ENCODE measurements at places on chromosomes 11 and 22.
A peak's percentile ranks its signal among the peaks of the same experiment; 100 is the strongest.

GRCh38 chr11:79375818-79376550 lies 64.8 kb downstream of the TENM4 start:
- no peak for DNase-seq

GRCh38 chr11:121699801-121700200 lies 247.0 kb upstream of the SORL1-AS1 start:
- DNase-seq = no peak

DNA sequence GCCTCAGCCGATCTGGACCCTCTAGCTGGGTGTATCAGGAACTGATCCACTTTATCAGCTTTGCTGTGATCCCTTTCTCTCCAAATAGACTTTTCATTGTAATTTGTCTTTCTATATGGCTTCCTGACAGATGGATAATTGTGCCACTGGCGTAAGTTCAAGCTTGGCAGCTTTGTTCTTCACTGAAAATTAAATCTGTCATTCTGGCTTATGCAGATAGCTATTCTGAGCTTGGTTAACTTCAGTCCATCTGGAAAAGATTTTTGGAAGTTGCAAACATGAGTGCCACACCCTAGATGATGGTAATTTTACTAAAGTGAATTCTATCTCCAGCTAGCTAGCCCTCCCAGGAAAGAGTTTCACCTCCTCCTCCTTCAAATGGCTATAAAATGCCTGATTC lies 8.1 kb downstream of the OR5A2 start:
- DNase-seq = no peak

DNA sequence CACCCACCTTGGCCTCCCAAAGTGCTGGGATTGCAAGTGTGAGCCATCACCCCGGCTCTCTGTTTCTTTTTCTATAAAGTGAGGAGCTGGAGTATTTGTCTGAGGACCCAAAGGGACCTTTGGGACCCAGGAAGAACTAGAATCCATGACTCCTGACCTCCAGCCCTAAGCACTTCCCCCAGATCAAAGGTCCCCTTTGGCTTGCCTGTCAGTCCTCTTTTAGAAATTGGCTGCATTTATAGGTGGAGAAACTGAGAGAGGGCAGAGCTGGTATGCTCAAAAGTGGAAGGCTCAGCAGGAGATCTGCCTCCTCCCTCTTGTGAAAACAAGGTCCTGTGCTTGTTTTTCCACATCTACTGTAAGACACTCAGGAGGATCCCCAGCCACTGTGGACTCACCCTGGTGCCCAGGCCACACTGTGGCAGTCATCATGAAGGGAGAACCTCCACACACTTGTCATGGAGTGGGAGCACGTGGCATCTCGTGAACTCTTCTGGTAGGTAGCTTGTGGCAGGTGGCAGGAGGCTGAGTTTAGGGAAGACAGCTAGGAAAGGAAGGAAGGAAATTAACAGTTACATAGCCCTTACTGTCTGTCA lies 12.4 kb upstream of the PLEKHA7 start:
- no peak for DNase-seq

- DNase-seq = peak; percentile 88
These were observed at the start of gene ZNF215 for GRCh38 chr11:6926208-6927029. Gene ZNF215 (plus strand): TSS chr11:6926426. CDS start chr11:6932273, 5,847 bp downstream.

GRCh38 chr11:86517557-86517956 lies 142.9 kb downstream of the CCDC81 start:
- no peak for DNase-seq

DNA sequence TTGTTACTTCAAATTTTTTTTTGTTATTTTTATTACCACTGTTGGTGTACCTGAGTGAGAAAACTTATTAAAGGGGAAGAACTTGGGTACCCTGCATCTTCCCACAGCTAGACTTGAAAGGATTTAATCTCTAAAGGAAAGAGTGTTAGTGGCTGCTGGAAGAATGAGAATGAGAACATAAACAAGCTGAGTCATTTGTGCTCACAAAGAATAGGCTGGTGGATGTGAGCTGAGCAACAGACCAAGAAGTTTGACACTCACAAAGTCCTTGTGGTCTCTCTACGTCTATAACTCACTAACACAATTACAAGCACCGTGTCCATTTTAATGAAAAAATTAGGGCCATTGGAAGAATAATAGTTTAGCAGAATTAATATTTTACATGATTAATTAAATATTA lies 217.6 kb upstream of the ANO5 start:
- no peak for DNase-seq

DNA sequence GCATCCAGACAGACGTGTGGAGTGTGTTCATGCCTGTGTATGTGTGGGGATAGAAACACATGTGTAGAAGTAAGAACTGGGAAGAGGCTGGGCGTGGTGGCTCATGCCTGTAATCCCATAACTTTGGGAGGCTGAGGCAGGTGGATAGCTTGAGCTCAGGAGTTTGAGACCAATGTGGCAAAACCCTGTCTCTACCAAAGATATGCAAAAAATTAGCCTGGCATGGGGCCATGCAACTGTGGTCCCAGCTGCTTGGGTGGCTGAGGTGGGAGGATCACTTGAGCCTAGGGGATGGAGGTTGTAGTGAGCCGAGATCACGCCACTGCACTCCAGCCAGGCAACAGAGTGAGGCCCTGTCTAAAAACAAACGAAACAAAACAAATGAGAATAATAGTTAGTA lies 1166.6 kb downstream of the TBC1D22A start:
- peak; percentile 23 for DNase-seq

DNA sequence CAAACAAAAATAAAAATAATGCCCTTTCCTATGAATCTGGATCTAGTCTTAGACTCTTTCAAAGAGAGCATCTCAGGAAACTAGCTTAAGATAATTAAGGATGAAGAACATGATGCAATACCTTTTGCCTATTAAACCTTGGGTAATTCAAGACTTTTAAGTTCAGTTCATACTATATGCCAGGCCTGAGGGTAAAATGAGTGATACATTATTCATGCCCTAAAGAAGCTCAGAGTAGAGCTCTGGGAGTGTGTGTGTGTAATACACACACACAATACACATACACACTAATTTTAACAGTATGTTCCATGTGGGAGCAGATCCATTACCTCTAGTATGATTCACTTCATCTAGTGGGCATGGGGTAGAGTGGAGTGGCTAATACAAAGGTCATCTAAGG lies 651.4 kb upstream of the CHORDC1 start:
- DNase-seq = no peak

GRCh38 chr11:72817966-72818365 lies 3.8 kb downstream of the ATG16L2 start:
- DNase-seq = no peak

DNA sequence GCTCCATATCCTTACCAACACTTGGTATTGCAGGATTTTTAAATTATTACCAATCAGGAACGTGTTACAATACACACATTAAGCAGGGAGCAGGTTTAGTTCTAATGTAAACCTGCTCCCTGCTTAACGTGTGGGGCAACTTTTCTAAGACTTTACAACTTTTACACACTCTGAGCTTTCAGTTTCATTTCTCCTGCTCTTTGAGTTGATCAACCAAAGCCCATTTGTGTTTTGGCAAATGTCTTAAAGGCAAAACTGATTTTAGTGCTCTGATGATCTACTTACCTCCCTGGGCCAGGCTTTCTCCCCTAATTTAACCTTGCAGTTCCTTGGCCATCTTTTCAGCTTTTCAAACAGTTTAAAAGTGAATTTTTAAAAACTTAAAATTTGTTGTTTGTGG lies 70.9 kb downstream of the ZBTB44 start:
- DNase-seq = no peak

GRCh38 chr11:130999992-131000770 lies 83.9 kb upstream of the SNX19 start:
- no peak for DNase-seq

- no peak for DNase-seq
These were observed 8.9 kb upstream of the UCP2 start for GRCh38 chr11:73991471-73992006.

GRCh38 chr11:66619080-66619554 lies 2.7 kb downstream of the RBM14 start:
- no peak for DNase-seq

DNA sequence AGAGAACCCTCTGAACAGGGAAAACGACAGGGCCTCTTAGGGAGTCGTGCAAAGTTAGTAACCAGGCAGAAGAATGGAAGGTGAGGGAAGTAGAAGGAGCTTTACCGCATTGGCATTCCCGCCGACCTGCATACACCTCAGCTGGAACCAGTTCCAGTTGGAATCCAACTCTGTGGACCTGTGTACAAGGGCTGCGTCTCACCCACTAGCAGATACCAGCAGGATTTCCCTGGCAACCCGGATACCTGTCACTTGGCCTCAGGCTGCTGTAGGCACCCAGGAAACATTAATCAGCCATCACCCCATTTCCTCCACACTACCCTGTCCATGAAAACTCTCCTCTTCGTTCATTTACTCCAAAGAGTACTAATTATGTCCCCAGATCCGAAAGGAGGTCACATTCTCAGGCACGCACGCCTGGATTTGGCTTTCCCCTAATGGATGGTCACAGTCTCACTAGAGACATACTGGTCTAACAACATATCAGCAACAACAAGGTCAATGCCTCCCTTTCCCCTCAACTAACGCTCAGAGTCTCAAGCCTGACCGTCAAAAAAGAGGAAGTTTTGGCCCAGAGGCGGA lies 842 bp downstream of the ARFGAP2 start:
- DNase-seq = no peak

- no peak for DNase-seq
These were observed 27.5 kb downstream of the DHCR7 start for GRCh38 chr11:71420455-71421241.

GRCh38 chr22:41818011-41818410 lies 14.9 kb upstream of the SREBF2 start:
- no peak for DNase-seq

DNA sequence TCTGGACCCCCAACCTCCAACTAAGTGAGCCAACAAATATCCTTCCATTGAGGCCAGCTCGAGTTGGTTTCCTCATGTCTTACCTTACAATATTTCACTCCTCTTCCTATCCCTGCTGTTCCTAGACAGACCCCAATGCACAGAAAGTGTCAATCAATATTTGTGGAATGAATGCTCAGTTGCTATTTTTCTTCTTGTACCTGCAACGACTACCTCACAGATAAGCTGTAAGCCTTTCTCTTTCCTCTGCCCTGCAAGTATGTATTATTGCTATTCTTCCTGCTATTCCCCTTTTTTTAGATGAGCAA lies 26.8 kb upstream of the CREB3L1 start:
- no peak for DNase-seq

- DNase-seq = no peak
These were observed 2.1 kb upstream of the DGKZ start for GRCh38 chr11:46345131-46345597.

GRCh38 chr11:129846508-129847335 lies 31.1 kb downstream of the TMEM45B start:
- DNase-seq = no peak

GRCh38 chr22:31244046-31244942 lies 32.2 kb downstream of the LIMK2 start:
- no peak for DNase-seq

DNA sequence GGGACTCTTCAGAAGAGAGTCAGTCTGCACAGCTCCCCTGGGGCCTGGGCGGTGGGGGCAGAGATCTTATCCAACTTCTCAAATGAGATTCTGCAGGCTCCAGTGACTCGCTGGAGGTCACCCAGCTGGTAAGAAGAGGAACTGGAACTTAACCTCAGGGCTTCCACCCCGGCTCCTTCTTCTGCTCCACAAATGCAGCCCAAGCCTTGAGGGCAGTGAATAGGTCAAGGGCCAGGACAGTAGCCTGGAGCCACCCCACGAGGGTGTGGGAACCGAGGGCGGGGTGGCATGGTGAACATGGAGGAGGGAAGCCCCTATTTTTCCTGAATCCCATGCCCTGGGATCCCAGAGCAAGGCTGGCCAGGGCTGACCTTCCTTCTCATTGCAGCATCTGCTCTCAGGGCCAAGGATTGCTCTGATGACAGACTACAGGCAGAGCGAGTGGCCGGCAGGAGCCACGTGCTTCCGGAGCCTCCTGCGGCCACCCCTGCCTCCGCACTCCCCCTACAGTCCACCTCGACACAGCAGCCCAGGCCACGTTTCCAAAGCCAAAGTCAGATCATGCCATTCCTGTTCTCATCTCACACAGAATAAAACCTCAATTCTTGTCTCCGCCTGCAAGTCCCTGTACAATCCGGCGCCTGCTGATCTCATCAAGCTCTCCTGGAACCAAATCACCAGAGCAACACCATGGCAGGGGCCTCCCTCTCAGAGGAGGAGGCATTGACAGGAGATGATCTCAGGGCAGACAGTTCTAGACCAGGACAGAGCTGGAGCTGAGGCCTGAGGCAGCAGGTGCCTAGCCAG lies 21.1 kb upstream of the UPK3A start:
- peak; percentile 77 for DNase-seq

GRCh38 chr11:62881579-62882430 lies 1.1 kb downstream of the SLC3A2 start:
- DNase-seq = peak; percentile 96

GRCh38 chr11:68835328-68835727 lies 6.4 kb downstream of the CPT1A start:
- no peak for DNase-seq

GRCh38 chr11:96607864-96608558 lies 218.2 kb downstream of the JRKL start:
- no peak for DNase-seq

DNA sequence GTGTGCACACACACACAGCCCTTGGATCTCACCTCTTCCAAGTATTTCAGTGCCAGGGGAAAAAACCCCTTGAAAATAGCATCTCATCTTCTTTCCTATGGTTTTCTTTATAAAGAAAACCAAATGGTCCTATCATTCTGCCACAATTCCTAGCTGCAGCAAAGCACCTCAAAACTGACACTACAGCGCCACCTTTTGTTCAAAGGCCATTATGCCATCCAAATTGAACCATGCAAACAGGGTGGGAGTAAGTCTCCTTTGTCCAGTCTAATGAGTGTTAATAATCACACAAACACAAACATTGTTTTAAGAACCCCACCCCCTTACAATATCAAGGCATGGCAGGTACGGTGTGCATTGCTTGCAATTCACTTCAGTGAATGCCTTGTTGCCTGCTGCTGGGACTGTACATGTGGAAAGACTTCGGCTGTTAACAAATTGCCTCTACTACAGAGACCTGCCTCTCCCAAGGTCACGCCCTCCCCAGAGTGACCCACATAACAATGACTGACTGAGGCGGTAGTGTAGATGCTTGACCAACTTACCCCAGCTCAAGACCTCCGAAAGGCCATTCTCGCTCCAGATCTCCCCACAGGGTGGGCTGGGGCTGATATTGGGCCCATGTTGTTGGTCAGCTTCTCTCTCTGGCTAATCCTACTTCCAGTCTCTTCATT lies 31.7 kb downstream of the FAM181B start:
- DNase-seq = peak; percentile 32

GRCh38 chr11:1197886-1198560 lies 24.8 kb upstream of the MUC5B start:
- no peak for DNase-seq
